ENCODE measurements at places on chromosomes 16 and 17. TPM values are rescaled to one million over a fixed set of nuclear protein-coding genes. Genes with fewer than 3 reads are reported as not detected.

GRCh38 chr17:1965556-1966273 is 59.4 kb downstream of the RTN4RL1 start:
- no peak overlapping the region for H3K4me3 ChIP-seq
- H3K27ac ChIP-seq = no peak overlapping the region
- no peak for DNase-seq
- peaks cover 18% of the 10 kb centered on the region for H3K4me1 ChIP-seq

DNA sequence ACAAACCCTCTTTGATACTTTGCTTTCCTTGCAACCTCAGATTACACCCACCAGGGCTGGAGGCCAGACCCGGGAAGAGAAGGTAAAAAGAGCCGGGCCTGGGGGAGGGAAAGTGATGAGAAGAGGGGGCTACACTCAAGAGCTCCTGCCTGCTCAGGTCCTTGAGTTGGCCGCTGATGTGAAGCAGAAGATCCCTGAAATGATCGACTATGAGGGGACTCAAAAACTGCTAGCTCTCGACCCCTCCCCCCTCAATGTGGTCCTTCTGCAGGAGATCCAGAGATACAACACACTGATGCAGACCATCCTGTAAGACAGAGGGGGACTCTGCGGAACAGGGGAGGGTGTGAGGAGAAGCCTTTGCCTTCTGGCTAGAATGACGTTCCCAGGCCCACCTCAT is 2.8 kb upstream of the KDM6B start:
- no peak for DNase-seq
- no peaks in the 10 kb centered on the region for H3K36me3 ChIP-seq
- H3K27ac ChIP-seq = no peak overlapping the region
- peaks cover 10% of the 10 kb centered on the region for H3K4me1 ChIP-seq
- no peak overlapping the region for H3K4me3 ChIP-seq
- peaks cover 10% of the 10 kb centered on the region for H3K27me3 ChIP-seq

- DNase-seq = peak; percentile 83
- H3K27ac ChIP-seq = no peak overlapping the region
- peak overlapping the region; percentile 60 for H3K4me3 ChIP-seq
- H3K27me3 ChIP-seq = no peaks in the 10 kb centered on the region
Observed at GRCh38 chr16:86761111-86762031, 183.0 kb downstream of the FOXL1 start.

GRCh38 chr17:7256766-7257456 is 4.9 kb downstream of the ELP5 start:
- H3K4me3 ChIP-seq = no peak overlapping the region
- peaks cover 72% of the 10 kb centered on the region for H3K36me3 ChIP-seq
- H3K4me1 ChIP-seq = peaks cover 29% of the 10 kb centered on the region
- H3K27ac ChIP-seq = peak overlapping the region; percentile 31
- H3K27me3 ChIP-seq = no peaks in the 10 kb centered on the region
- DNase-seq = no peak

DNA sequence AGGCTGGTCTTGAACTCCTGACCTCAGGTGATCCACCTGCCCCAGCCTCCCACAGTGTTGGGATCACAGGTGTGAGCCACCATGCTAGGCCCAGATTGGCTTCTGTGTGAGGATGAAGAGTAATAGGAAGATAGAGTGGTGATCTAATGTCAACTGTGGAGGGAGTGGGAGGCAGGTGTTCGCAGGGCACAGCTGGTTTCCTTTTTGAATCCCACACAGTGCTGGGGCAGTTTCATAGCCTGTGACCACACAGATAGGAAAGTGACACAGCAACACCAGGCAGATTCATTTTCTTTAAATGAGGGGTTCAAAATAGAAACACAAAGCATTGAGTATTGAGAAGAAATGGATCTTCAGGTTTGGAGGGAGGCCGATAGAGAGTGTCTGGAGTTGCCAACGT is 540.3 kb downstream of the WWOX start:
- H3K27ac ChIP-seq = no peak overlapping the region
- no peaks in the 10 kb centered on the region for H3K27me3 ChIP-seq
- H3K4me3 ChIP-seq = no peak overlapping the region
- no peaks in the 10 kb centered on the region for H3K4me1 ChIP-seq

- peak overlapping the region; percentile 43 for H3K4me3 ChIP-seq
- peaks cover 12% of the 10 kb centered on the region for H3K36me3 ChIP-seq
- H3K27me3 ChIP-seq = no peaks in the 10 kb centered on the region
- H3K4me1 ChIP-seq = peaks cover 31% of the 10 kb centered on the region
- peak; percentile 78 for DNase-seq
Observed at GRCh38 chr17:40179923-40180659, 2.8 kb downstream of the RAPGEFL1 start.

DNA sequence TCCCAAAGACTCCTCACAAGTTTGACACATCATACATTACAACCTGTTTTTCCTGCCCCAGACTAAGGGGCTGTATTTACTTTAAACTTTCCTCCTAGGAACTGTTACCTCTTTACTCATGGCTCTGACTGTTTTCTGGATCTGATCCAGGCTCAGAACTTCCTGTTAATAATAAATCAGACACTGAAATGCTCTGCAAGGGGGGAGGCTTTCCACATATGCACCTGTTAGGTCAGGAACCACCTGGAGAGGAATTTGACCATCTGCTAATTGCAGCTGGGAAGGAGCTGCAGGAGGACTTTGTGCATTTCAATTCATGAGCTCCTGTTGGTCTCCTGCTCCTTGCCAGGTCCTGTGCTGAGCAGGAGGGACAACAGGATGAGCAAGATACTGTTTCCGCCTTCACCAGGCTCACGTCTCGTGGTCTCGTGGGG is 476.9 kb upstream of the CDH5 start:
- no peaks in the 10 kb centered on the region for H3K36me3 ChIP-seq
- H3K27me3 ChIP-seq = no peaks in the 10 kb centered on the region

DNA sequence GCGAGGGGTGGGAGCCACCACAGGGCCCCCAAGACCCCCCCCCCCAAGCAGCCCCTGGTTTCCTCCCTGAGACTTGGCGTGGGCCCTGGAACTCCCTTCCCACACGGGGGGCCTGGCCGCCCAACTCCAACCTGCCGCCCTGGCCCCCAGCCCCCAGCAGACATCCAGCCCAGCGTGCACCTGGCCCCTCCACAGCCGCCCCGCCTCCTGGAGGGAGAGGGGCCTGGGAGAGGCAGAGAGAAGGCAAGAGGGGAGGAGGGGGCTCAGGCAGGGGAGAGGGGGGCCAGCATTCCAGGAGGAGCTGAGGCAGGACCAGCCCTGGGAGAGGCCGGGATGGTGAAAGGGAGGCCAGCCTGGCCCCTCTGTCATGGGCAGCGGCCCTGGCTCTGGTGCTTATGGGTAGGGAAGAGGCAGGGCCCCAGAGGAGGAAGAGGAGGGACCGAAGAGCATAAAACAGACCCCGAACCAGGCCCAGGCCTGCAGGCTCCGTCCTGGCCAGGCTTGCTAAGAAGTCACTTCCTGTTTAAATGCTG is 16.7 kb downstream of the IL34 start:
- H3K4me1 ChIP-seq = no peaks in the 10 kb centered on the region
- no peak overlapping the region for H3K27ac ChIP-seq
- peaks cover 68% of the 10 kb centered on the region for H3K36me3 ChIP-seq
- H3K27me3 ChIP-seq = no peaks in the 10 kb centered on the region

- H3K27ac ChIP-seq = no peak overlapping the region
- no peaks in the 10 kb centered on the region for H3K27me3 ChIP-seq
- peaks cover 4% of the 10 kb centered on the region for H3K4me1 ChIP-seq
- DNase-seq = no peak
Observed at GRCh38 chr16:72744076-72744793, 303.7 kb downstream of the ZFHX3 start.

MT1M gene
- not detected for total RNA-seq

AANAT gene
- total RNA-seq = not detected

DNAI2 gene
- total RNA-seq = not detected
